ENCODE measurements at places on chromosomes 1 and 21.

GRCh38 chr21:43294194-43294902, 125.5 kb downstream of the CRYAA start:
- no peak for DNase-seq

DNA sequence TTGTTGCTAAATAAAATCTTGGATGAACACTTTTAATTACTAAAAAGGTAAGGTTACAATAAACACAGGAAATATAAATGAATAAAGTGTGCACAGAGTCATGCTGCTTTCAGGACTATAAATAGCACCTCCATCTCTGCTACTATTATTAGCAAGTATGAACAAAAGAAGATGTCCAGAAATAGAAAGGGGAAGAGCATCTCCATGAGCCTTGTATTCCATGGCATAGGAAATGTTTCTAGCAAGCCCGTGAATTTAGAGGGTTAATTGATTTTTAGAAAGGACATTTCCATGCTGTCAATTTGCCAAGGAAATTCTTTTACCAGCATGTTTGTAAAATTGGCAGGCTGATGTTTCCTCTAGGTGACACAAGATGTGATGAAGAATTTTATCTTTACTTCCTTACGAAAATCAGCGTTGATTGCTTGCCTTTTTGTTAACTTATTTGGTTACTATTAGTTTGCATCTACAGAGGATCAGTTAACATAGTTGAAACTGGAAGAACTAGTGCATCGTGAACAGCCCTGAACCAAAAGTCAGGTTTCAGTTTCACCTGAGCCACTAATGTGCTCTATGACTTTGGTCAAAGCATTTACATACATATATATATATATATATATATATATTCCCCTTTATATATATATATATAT, 45.3 kb downstream of the NR5A2 start:
- no peak for DNase-seq

GRCh38 chr1:74478979-74479378, 33.4 kb downstream of the LRRC53 start:
- DNase-seq = no peak

DNA sequence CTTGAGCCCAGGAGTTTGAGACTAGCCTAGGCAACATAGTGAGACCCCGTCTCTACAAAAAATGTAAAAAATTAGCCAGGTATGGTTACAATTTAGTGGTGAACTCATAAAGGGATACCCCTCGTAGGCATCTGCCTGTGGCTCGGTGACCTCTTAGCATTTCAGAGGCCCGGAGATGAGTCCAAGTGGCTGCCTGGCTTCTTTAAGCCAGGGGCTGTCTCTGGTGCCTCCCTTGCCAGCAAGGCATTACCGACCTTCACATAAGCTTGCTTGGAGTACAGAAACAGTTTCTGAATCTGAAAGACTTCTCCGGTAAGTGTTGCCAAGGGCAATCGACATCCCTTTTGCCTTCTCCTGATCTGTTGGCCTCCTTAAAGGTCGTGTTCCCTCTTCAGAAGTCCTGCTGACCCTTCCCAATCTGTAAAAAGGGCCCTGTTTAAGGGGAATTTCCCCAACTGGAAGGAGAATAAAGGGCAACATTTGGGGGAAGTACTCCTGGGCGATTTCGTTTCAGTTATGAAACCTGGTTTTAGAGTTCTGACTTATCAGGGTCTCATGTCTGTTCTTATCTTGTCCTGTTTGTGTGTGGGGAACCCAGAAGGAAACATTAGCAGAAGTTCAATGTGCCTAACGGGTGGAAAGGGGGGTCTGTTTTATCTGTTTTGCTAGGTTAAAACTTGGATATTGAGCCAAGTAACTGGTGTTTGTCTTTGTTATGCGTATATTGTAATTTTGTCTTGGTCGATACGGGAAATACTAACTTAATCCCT, 32.9 kb downstream of the KIFAP3 start:
- DNase-seq = no peak

- no peak for DNase-seq
These were observed 12.4 kb downstream of the LYST start for GRCh38 chr1:235854347-235854746.

GRCh38 chr1:202162418-202163280, 2.2 kb upstream of the PTPN7 start:
- DNase-seq = no peak

GRCh38 chr1:207978441-207978840, 67.5 kb upstream of the CD34 start:
- DNase-seq = no peak

GRCh38 chr1:169488157-169488556, 2.4 kb upstream of the SLC19A2 start:
- DNase-seq = no peak

Measured in fibroblast of pulmonary artery (primary cell).